ENCODE measurements at places on chromosomes 6 and 20.
A peak's percentile ranks its signal among the peaks of the same experiment; 100 is the strongest.

- DNase-seq, result no peak
These were observed 100.5 kb upstream of the QKI start for GRCh38 chr6:163313981-163314380.

DNA sequence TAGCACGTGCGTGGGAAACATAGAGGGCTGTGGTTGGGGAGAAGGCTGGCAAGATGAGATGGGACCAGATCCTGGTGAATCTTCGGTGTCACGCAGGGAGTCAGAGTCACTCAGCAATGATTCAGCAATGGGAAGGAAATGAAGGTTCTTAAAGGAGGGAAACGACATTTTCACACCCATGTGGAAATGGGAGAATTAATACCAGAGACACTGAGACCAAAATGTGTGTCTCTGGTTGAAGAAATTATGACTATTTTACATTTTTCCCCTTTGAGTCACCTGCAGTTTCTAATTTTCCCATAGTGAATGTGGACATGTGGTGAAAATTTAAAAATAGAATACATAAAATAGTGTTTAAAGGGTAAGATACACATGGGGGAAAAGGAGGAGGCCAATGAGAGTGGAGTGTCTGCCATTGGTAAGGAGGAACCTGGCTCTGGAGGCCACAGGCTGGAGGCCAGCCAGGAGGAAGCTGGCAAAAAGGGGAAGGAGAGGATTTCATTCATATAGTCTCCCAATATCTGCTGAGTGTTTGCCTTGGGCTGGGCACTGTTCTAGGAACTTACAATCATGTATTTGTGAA, 17.5 kb downstream of the NRN1 start:
- peak; percentile 34 for DNase-seq

GRCh38 chr6:29071831-29072723, 15.0 kb downstream of the OR2B3 start:
- DNase-seq, result peak; percentile 22

GRCh38 chr20:38110525-38111178, 54.4 kb downstream of the TGM2 start:
- no peak for DNase-seq

DNA sequence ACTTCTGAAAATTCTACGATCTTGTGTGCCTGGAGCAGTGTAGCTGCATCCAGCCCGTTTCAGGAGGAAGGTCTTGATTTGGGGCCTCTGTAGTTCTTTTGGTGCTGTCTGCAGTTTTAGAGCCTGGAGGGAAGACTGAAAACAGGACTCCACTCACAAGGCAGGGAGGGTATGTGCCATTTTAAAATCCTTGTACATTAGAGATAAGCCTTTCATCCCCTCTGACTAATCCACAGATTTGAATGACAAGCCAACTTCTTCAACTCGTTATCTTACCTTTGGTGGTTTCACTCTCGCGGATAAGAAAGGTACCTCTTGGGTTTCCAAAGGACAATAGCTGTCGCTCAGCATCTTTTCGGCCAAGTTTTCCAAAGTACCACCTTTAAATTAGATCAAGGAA, 98.0 kb upstream of the TRAF3IP2 start:
- DNase-seq, result no peak

DNA sequence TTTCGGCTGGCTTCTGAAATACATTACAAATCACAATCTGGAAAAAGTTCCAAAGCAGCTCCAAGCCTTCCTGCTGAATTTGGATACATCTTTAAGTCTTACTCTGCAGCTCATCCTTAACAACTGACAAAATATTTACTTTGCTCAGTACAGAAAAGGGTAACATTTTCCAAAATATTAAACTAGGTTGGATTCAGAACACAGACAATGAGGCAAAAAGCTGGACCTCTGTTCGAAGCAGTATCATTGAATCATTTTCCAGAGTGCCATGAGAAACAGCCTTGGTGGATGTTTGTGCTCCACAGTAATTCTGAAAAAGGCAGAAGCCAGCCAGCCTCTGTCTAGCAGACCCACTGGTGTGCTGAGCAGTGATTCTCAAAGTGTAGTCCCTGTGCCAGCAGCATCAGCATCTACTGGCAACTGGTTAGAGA, 162.1 kb downstream of the AIG1 start:
- DNase-seq, result no peak

DNA sequence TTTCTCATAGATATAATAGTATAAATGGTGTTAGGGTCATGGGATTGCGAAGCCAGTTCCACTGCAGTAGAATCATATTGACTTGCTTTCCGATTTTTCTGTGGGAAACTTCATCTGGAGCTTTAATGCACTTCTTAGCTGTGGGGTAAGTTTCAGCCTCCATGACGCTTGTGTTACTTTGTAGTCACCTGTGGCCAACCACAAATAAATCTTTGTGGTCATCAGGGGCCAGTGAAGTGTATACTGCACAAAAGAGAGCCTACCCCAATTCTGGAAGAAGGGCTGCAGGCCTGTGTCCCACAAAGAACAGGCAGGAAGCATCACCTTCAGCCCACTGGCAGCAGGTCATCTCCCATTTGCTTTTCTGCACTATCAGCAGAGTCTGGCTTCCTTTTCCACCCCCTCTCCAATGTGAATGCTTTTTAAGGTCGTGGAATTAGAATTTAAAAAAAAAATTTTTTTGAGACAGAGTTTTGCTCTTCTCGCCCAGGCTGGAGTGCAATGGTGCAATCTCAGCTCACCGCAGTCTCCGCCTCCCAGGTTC, 32.0 kb downstream of the MTHFD1L start:
- no peak for DNase-seq

- DNase-seq, result no peak
These were observed 815.7 kb downstream of the QKI start for GRCh38 chr6:164230259-164230658.

- peak; percentile 73 for DNase-seq
These were observed at the start of gene TRERF1 for GRCh38 chr6:42451333-42452170. Gene TRERF1, minus strand, starts transcription at chr6:42451926. Its CDS starts 182,336 bp downstream, at chr6:42269590.

- peak; percentile 9 for DNase-seq
These were observed 180.3 kb downstream of the ANKRD60 start for GRCh38 chr20:58048096-58048702.

GRCh38 chr6:105243487-105243886, 63.7 kb upstream of the POPDC3 start:
- DNase-seq, result no peak

GRCh38 chr6:20647585-20647984, 113.3 kb downstream of the CDKAL1 start:
- DNase-seq, result no peak

GRCh38 chr6:41733707-41734665, 1.4 kb downstream of the TFEB start:
- peak; percentile 84 for DNase-seq

GRCh38 chr6:56957856-56958255, 2.9 kb downstream of the BEND6 start:
- no peak for DNase-seq

DNA sequence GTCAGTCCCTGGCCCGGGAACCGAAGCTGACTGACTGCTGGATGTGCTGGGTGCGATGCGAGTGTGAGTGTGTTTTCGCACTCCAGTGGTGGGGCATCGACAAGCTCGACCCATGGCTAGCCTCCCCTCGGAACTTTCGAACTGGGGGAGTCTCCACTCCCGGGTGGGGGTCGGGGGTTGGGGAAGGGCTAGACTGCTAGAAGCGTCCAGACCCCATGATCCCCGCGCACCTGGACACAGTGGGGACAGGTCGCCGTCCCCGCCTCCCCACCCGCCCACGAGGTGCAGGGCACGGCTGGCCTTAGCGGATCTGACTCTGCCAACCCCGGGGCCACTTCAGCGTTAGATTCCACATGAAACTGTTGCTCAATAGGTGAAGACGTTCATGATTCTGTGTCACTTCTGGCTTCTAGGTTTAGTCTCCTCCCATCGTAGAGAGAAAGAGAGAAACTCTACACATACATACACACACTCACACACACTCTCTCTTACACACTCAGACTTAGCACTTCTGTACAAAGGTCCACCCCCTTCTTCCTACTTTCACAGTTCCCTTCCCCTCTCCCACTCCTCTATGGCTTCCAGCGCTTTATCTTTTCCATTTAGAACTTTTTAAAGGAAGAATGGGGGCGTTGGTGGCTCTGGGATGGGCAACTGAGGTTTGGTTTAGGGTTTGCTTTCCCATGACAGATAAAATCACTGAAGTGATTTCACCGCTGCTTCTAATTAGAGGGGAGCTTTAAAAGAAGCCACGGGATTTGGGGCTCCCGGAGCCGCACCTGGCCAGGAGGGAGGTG, 5.1 kb upstream of the TFAP2A start:
- no peak for DNase-seq

GRCh38 chr20:3922223-3922982, 33.2 kb downstream of the PANK2 start:
- DNase-seq, result no peak

GRCh38 chr6:40336940-40337760, 250.0 kb downstream of the LRFN2 start:
- DNase-seq, result no peak

DNA sequence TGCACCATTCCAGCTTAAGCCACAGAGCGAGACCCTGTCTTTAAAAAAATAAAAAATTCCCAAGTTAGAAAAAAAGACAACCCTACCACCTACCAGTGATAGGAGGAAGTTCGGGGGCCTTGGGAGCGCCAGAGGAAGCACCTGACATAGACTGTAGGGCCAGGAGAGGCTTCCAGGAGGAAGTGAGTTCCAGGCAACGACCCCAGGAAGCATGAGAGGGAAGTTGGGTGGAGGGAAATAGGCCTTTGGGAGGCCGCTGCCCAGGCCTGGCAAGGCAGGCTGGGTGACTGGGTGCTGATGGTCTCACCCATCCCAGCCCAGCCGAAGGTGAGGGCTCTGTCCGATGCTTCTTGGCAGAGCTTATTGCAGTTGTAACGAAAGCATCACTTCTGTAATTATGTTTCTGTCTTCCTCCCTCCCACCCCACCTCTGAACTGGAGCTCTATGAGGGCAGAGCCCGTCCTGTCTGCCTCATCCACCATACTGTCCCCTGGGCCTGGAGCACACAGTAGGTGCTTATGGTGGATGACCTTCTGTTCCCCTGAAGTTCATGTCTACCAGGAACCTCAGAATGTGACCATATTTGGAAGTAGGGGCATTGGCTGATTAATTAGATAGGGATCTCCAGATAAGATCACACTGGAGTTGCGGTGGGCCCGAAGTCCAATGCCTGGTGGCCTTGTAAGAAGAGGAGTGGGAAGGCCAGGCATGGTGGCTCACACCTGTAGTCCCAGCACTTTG, 54.1 kb downstream of the UBE2V1 start:
- no peak for DNase-seq

GRCh38 chr6:155103816-155104366, 108.8 kb downstream of the TIAM2 start:
- DNase-seq, result no peak

GRCh38 chr20:51862796-51863195, 60.5 kb upstream of the SALL4 start:
- DNase-seq, result no peak

DNA sequence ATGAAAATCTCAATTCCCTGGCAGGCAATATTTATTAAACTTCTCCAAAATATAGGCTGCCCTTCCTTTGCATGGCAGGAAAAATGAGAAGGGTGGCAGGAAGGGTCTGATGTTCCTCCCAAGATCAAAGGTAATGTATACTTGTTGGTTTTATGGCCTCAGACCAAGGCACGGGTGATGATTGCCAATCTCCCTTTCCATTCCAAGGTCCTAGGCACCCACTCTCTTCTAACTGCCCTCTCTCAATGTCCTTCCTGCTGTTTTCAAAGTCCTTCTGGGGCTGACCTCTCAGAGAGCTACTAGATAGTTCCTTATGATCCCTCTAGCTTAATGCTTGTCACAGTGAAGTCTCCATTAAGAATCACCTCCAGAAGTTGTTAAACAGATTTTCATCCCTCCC, 15.6 kb upstream of the JAG1 start:
- DNase-seq, result no peak

DNA sequence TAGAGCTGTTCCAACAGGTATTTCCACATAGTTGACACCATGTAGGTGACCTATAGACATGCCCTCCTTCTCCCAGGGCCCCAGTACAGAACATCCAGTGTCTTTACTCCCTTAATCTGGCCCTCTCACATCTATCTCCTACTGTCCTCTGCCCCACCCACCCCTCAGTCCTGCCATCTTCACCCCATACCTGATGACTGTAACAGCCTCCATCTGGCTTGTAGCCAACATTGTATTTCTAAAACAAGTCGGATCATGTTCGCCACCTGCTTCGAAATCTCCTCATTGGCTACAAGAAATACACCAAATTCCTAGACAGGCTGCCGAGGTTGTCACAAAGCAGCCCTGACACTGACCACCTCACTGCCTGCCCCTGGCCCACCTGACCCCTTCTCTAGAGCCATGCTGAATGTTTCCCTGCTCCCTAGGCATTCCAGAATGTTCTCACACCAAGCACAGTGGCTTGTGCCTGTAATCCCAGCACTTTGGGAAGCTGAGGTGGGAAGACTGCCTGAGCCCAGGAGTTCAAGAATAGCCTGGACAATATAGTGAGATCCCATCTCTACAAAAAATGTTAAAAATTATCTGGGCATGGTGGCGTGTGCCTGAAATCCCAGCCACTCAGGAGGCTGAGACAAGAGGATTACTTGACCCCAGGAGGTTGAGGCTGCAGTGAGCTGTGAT, 6.0 kb downstream of the ZC3H12D start:
- DNase-seq, result no peak

DNA sequence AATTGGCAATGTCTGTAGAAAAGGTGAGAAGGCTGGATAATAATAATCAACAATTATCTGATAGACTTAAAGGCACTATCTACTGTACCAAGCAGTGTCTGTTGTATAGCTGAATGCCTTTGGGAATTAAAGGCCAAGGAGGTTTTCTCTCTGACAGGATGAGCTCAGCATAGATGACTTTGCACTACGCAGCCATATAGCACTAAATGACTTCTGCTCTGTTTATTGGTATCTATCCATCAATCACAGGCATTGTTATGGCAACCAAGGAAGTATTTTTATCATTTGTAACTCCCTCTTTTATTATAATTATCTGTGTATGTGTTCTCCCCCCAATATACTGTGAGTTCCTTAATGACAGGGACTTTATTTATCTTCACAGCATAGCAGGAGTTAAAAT, 654.3 kb downstream of the PHF3 start:
- no peak for DNase-seq

GRCh38 chr6:137277971-137278637, 58.9 kb upstream of the IFNGR1 start:
- no peak for DNase-seq

GRCh38 chr20:36847710-36848040, 28.3 kb upstream of the TLDC2 start:
- DNase-seq, result no peak

- peak; percentile 30 for DNase-seq
These were observed 3.7 kb upstream of the OLIG3 start for GRCh38 chr6:137497721-137498463.

DNA sequence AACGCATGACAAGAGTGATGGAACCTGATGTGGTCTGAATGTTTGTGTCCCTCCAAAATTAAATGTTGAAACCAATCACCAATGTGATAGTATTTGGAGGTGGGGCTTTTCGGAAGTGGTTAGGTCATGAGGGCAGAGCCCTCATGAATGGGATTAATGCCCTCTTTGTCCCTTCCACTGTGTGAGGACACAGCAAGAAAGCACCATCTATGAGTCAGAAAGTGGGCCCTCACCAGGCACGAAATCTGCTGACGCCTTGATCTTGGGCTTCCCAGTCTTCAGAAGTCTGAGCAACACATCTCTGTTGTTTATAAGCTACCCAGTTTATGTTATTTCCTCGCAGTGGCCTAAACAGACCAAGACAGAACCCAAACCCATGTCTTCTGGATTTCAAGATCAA, 244.0 kb upstream of the JAG1 start:
- no peak for DNase-seq

GRCh38 chr6:113449051-113449450, 408.1 kb upstream of the MARCKS start:
- no peak for DNase-seq

GRCh38 chr6:150641398-150642139, 41.9 kb downstream of the PLEKHG1 start:
- DNase-seq, result peak; percentile 25

GRCh38 chr6:110652520-110652919, 162.7 kb downstream of the CDK19 start:
- DNase-seq, result no peak
